Central memory CD8-positive, alpha-beta T cell (primary cell): ENCODE measurements at places on chromosomes 4 and X.

GRCh38 chr4:572594-572993 is 3.5 kb downstream of the TMEM271 start:
- no peak for DNase-seq

GRCh38 chr4:105068516-105068915 is 78.2 kb upstream of the TET2 start:
- DNase-seq = no peak

DNA sequence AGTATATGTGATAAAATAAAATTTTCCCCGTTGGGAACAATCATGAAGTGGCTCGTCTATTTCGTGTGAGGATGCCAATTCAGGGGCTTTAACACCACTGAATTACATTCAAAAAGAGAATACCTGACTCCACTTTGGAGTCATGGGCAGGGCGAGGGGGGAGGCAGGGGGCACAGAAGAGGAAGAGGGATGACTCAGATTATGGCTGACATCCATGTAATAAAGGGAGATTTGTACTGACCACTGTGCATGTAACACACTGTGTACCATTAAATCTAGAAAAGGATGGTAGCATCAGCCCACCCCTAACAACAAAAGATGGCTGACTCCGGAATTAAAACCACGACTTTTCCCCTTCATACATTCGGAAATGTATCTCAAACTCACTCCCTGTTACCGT is 1.3 kb downstream of the SLC9A7 start:
- DNase-seq = no peak

GRCh38 chr4:23162275-23162674 is 469.5 kb downstream of the GBA3 start:
- DNase-seq = no peak

GRCh38 chr4:26267087-26267486 is 53.7 kb upstream of the RBPJ start:
- no peak for DNase-seq

DNA sequence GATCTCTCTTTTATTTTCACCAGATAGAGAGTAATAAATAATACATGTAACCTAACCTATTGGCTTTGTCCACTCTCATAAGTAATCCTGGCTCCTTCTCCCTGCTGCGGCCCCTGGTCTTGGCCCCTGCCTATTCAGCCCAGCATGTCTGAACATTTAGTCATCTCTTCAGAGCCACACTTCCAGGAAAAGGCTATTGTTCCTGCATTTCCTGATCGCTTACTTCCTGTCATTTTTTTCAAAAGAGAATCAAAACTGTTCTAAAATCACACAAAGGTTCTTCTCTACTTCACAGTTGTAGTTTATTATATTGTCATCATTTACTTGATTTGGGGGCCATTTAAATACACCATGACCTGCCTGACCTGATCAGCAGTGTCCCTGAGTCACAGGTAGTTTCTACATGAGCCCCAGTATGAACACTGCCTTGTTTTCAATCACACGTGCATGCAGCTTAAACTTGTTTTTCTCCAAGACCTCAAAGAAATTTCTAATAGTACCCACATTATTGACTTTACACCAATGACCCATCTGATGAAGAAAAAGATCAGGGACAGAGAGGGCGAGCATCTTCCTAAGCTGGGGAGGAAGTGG is 47.4 kb upstream of the KDR start:
- no peak for DNase-seq

GRCh38 chr4:57073559-57073958 is 36.6 kb downstream of the IGFBP7 start:
- DNase-seq = no peak

DNA sequence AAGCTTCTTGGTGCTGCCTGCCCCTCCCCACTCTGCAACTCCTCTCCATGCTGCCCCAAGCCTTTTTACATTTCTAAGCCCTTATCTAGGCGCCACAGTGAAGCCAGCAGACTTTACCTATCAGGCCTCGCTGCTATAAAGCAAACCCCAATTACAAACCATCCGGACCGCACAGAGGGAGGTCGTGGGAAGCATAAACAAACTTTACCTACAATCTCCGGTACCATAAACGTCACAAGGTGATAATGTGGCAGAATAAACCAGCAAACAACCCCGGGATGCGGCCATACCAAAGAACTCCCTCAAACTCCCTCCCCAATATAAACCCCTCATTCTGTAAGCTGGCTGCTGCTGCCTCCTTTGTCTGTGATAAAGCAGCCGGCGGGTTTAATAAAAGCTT is 54.0 kb upstream of the ZCCHC13 start:
- DNase-seq = no peak

GRCh38 chrX:65196758-65197360 is 220.6 kb upstream of the ZC4H2 start:
- DNase-seq = no peak

DNA sequence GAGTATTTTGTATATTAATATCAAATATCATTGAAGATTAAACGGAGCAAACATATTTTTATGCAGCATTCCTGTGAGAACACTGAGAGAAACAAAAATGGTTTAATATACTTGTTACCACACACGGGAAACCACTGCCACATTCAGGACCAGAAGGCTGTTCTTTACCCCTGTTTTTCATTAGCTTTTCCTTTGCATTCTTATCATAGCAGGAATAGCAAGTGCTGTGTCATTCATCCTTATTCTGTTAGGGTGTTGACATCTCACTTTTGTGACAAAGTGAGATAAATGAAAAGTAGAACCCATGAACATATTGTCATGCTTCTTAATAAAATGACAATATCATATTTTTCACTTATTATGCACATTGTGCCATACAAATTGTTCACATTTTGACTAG is 212.4 kb upstream of the NDST4 start:
- no peak for DNase-seq

DNA sequence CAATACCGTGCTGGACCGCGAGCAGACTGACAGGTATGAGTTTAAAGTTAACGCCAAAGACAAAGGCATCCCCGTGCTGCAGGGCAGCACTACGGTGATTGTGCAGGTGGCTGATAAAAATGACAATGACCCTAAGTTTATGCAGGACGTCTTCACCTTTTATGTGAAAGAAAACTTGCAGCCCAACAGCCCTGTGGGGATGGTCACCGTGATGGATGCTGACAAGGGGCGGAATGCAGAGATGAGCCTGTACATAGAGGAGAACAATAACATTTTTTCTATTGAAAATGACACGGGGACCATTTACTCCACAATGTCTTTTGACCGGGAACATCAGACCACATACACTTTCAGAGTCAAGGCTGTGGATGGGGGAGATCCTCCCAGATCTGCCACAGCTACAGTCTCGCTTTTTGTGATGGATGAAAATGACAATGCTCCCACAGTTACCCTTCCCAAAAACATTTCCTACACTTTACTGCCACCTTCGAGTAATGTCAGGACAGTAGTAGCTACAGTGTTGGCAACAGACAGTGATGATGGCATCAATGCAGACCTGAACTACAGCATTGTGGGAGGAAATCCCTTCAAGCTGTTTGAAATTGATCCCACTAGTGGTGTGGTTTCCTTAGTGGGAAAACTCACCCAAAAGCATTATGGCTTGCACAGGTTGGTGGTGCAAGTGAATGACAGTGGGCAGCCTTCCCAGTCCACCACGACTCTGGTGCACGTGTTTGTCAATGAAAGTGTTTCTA is 3.2 kb downstream of the PCDH7 start:
- no peak for DNase-seq

GRCh38 chr4:142815834-142816233 is 30.3 kb downstream of the INPP4B start:
- DNase-seq = no peak

GRCh38 chrX:80513625-80514024 is 93.4 kb downstream of the TENT5D start:
- no peak for DNase-seq

- DNase-seq = no peak
Observed at GRCh38 chr4:158446106-158446505, 75.6 kb upstream of the RXFP1 start.

- no peak for DNase-seq
Observed at GRCh38 chrX:150036641-150037040, 98.3 kb upstream of the EOLA2 start.
